ENCODE measurements at places on chromosomes 12 and 14.
A peak's percentile ranks its signal among the peaks of the same experiment; 100 is the strongest.

DNA sequence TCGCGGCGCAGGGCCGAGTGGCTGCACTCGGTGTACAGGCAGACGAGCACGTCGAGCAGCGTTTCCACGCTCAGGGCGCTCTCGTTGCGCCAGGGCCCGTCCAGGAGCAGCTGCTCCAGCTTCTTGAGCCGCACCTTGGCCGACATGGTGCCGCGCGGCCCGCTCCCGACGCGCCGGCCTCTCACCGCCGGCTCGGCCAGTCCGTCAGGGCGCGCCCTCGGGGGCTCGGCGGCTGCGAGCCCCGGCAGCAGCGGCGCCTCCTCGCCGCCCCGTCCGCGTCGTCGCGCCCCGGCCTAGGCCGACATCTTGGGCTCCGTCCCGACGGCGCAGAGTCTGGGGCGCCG is 349 bp downstream of the CDC42BPB start:
- DNase-seq = peak; percentile 44

- no peak for DNase-seq
Measured at GRCh38 chr12:1873531-1874510, 44.6 kb downstream of the CACNA2D4 start.

DNA sequence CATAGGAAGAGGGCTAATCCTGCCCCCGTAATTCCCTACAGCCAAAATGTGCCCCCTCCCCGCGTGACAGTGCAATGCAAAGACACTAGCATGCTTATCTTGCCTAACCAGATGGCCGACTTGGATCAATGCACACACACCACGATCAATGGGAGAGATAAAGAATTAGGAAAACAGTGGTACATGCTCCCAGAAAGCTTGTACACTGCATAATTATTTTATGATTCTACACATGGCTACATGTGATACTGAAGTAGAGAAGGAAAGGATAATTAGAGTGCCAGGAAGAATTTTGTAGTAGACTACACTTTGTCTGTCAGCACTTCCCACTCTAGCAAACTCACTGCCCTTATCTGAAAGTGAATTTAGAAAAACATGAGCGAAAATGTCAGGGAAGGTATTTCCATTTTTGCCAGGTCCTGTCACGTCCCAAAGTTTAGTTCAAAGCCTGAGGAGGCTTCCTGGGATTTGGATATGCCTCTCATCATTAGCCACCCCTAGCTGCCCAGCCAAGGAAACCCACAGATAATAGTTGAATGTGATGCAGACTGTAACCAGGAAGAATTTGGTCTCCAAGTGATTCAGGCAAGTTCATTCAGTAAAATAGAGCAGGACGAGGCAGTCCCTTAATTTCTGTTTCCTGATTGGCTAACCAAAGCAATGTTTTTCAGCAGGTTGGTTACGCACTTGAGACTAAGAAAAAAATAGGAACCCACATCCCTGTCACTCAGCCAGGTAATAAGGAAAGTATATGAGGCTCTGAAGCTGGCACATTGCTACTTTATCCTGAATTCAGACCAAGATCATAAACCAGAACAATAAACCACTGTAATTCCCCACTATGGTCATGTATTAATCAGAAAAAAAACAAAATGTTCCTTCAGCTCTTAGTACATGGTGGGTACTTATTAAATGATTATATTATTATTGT is 199.6 kb upstream of the OTX2 start:
- DNase-seq = no peak

DNA sequence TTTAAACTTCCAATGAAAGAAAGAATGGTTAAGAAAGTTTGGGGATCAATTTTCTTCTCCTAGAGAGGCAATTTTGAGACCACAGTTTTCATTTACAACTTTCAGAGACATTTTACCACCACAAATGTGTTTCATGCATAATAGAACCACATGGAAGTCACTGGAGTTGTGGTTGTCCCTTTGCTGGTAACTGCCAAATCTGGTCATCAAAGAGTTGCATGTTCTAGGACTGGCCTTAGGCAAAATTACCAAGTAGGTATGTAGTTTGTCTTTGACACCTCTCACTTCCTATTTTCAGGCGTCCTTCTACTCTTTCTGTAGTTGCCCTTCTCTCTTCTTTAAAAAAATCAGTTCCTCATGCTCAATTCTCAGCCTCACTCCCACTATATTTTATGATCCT is 54.3 kb upstream of the TMX1 start:
- no peak for DNase-seq

GRCh38 chr12:47419497-47419896 is 286.3 kb downstream of the RPAP3 start:
- DNase-seq = no peak

DNA sequence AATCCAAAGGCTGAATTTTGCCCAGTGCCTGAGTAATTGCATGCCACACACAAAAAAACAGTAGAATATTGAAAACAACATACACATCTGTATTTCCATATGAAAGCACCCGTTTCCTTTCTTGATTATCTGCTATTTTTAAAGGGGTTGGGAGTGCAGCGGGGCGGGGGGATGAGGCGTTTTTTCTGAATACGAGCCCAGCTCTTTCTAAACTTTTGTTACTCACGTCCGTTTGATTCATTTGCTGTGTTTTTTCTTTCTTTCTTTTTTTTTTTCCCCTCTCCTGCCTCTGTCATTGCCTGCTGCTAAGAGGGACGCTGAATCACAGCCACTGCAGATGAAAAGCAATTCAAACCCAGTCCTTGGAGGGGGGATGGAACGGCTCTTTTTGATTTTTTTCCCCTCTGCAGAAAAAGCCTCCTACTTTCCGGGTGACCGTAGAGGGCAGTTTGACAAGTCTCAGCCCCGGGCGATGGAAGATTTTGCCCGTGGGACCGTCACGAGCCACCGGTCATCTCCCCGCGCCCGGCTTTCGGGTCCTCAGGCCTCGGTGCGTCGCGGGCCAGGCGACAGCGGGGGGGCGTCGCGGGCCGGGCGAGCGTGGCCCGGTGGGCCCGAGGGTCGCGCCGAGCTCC is 572 bp upstream of the RASSF8 start:
- peak; percentile 45 for DNase-seq
